ELF-1 (cell line): ENCODE measurements at places on chromosomes 4 and X.

GRCh38 chr4:142777045-142777743 is 68.9 kb downstream of the INPP4B start:
- DNase-seq = no peak

DNA sequence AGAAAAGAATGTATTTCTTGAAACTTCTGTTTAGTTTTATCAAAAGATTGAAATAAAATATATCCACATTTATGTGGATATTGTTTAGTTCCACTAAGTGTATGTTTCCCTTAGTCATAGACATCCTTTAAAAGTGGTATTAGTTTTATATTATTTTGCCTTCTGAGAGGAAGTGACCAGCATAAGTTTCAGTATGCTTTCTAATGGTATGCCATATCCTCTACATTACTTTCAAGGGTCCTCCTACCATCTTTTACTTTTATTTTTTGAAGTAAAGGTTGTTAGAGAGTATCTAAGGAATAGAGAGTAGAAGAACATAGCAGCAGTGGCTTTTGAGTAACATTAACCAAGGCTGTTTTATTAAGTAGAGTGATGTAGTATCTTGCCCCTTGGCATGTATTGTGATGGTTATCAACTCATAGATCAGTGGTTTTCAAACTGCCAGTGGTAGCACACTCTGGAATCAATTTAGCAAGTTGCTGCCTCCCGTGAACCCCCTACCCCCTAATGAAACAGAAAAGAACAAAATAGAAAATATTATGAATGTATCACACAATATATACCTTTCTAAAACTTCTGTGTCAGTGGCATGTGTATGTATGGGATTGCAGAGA is 44.8 kb downstream of the RBPJ start:
- DNase-seq = no peak

- DNase-seq = no peak
These were observed 1074.0 kb upstream of the LCORL start for GRCh38 chr4:19095491-19096046.

DNA sequence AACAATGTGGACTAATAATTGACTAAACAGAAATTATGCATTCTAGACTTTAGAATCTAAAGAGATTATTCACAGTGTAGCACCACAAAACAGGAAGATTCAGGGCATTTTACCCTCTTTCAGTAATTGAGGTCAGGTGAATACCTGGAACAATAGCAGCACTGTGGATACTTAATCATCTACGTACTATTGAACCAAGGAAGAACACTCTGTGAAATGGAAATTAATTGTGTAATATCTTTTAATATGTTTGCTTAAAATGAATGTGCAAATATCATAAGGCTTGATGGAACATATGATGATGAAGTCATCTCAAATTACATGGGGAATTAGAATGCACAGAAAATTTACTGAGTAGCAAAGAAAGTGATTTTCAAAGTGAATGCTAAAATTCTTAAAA is 68.5 kb upstream of the MAP9 start:
- DNase-seq = no peak

- no peak for DNase-seq
These were observed 176.7 kb upstream of the FAT1 start for GRCh38 chr4:186900232-186900900.

DNA sequence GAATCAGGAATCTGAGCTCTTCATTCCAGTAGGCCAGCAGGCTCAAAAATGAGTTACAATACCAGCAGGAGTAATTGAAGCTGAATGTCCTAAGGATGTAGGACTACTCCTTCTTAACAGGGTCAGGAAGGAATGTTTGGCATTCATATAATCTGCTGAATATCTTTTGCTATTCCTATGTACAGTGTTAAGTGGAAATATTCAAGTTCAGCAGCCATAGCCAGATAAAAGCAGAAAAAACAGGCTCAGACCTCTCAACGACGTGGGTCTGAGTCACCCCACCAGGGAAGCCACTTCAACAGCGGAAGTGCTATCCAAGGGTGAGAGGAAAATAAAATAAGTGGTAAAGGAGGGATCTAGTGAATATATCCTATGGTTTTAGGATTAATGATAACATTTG is 577.0 kb downstream of the SPOCK3 start:
- no peak for DNase-seq

- no peak for DNase-seq
These were observed 1.8 kb downstream of the CCSER1 start for GRCh38 chr4:90128961-90129495.

DNA sequence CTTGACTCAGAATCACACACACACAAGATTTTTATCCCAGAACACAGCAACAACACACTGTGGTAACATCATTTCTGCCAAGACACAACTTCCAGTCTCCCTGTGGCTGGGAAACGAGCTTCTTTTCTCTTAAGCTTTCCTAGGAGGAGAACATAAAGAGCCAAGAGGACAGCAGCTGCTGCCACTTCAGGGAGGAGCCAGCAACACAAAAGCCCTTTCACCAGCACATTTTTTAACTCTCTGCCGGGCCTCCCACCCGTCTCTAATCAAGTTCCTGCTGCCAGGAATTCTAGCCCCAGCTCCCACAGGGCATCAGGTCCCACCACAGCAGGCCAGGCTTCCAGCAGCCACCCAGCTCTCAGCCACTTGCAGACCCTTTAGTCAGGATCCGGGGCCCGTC is 22.4 kb downstream of the FAT1 start:
- DNase-seq = peak; percentile 92

GRCh38 chr4:147830987-147831386 is 99.1 kb downstream of the ARHGAP10 start:
- peak; percentile 37 for DNase-seq

DNA sequence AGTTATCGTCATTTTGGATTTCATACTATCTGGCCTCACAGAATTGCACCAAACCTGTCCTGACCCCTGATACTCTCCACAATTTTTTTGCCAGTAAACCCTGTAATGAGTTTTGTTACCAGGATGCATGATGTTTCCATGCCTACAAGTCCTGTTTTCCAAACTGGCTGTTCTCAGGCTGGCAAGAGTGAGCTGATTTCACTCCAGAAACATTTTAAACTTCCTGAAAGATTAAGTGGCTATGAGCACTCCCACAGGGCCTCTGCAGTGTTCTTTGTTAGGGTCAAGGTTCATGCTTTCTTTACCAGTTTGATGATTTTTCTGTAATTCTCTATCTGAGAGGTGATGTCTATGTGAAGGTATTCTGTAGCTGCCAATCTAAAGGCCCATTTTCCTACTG is 31.7 kb upstream of the PDLIM3 start:
- peak; percentile 46 for DNase-seq

DNA sequence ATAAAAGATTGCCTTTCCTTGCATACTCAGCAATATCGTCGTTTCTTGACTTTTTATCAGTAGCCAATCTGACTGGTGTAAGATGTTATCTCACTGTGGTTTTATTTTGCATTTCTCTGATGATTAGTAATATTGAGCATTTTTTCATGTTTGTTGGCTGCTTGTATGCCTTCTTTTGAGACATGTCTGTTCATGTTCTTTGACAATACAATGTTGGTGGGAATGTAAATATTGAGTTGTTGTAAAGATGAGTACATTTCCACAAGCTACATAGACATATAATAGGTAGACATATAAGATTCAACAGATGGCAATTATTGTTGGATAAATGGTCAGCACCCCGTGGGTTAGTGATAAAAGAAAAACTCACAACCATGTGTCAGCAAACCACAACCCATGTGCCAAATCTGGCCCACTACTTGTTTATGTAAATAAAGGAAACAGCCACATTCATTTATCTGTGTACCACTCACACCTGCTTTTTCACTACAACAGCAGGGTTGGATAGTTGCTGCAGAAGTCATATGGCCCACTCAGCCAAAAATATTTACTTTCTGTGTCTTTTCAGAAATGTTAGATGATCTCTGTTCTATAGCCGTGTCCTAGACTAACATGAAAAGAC is 153.1 kb upstream of the VCX start:
- no peak for DNase-seq

GRCh38 chr4:14864365-14865030 is 137.8 kb upstream of the CPEB2 start:
- DNase-seq = no peak

DNA sequence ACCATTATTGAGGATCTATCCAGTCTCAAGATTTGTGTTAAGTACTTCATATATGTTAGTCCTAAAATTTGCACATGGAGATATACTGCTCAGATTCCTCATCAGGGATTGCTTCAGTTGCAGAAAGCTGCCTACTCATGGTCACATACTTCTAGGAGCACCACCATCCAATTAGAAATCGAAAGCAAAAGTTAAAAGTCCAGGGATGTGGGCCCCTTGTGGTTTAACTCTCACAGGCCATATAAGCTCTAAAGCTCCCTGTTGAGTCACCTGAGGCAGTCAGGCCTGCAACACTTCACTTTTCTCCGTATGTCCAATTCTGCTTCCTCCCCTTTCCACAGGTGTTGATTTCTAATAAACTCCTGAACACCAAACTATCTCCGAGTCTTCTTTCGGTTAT is 84.2 kb downstream of the CNOT6L start:
- peak; percentile 24 for DNase-seq

GRCh38 chr4:118865091-118865708 is 23.5 kb upstream of the SYNPO2 start:
- DNase-seq = peak; percentile 73

GRCh38 chrX:71661919-71662318 is 5.4 kb upstream of the LOC101059915 start:
- DNase-seq = no peak

GRCh38 chr4:154332681-154333421 is 158.7 kb downstream of the DCHS2 start:
- DNase-seq = peak; percentile 71

DNA sequence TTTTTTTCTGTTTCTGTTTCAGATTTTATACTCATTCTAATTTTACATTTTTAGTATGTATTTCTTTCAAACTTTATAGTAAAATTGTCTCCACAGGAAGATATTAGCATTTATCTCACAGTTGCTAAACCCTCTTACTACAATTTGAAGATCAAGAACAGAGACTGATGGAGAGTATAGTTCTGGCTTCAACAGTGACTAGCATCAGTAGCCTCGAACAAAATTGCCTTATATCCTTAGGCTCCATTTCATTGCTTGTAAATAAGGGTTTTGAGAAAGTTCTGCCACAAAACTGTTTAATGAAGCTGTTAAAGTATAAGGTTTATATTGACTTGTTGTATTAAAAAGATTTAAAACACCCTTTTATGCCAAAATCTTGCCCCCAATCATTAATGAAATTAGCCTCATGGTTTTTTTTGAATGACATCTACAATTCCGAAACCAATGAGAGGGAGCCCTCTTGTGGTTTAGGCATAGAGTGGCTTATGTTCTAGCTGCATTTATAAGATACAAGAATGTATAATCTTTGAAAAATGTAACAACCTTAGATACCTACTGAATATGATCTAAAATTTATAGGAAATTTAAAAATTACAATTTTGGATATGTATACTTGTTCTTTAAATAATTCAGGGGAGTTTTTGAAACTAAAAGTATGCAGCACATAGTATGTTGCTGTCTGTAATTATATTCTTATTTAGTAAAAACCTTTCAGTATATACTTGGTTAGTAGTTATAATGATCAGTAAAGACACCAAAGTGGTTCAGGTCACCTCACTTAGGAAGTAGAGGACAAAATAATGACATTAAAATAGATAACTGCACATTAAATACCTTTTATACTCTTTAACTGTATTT is 109.8 kb upstream of the HPGD start:
- DNase-seq = no peak

DNA sequence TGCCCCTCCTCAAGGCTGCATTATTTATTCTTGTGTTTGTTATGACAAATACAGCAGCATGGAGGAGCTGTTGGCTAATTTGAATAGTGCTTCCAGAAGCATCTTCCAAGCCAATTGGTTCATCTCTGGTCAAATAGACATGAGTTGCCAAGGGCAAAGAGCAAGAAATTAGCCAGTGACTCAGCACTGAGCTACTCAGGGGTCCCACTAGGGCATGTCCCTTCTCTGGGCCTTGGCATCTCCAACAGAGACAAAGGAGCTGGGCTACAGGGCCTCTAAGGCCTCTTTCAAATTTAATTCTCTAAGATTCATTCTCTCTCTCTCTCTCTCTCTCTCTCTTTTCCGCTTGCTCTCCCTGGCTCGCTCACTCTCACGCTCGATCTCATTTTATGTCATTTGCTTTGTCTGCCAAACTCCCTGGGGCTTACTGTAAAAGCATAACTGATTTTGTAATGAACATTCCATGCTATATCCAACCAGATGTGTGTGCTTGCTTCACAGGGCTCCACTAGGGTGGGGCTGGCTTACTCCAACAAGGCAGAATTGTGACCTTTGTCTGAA is 86.7 kb upstream of the MAGEA4 start:
- no peak for DNase-seq

DNA sequence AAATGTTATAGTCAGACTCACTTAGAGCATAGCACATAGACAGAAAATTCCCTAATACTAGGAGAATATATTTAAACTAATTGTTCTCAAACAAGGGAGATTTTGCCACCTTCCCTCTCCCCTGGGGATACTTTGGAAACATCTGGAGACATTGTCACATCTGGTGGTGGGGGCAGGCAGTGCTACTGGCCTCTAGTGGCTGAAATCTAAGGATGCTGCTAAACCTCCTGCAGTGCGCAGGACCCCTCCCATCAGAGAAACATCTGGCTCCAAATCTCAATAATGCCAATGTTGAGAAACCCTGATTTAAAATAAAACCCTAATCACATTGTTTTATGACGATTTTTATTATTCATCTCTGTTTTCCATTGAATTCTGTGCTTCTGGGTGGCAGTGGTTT is 244.9 kb downstream of the FRMPD4 start:
- DNase-seq = peak; percentile 38

DNA sequence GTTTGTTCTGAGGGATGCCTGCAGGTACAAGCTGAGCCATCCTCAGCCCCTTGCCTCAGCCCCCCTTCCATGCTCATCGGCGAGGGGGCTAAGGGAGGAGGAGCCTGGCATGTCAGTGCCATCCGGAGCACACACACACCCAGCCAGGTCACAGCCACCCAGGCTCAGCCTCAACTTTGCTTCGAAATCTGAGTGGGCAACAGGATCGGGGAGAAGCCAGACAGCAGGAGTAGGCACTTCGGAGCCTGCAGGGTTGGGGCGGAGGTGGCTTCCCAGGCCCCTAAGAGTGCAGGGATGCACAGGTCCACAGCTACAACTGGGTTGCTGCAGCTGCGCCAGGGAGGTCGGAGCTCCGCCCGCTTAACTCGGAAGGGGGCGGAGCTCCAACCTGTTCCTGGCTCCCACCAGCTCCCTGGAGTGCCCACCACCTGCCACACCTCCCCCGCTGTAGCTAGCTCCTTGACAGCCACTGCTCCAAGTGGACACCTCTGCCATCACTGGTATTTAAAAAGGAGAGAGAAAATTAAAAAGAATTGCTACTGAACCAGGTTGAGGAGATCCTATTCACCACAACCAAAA is 192.9 kb upstream of the GALNT7 start:
- peak; percentile 27 for DNase-seq

DNA sequence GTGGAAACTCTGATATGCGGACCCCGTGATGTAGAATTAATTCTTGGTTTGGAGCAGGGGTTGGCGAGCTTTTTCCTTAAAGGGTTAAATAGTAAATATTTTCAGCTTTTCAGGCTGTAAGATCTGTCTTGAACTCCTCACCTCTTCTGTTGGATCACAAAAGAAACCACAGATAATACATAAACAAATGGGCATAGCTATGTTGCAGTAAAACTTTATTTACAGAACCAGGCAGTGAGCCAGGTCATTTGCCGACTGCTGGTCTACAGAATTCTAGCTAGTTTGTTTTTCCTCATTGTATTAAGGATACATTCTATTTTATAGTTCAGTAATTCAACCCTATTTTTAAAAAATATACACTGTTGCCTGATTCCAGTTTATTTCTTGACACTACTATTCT is 116.6 kb downstream of the PAPSS1 start:
- no peak for DNase-seq

GRCh38 chrX:154840856-154841255 is 6.4 kb upstream of the SMIM9 start:
- DNase-seq = no peak
